ENCODE measurements at places on chromosomes 7 and 10.

DNA sequence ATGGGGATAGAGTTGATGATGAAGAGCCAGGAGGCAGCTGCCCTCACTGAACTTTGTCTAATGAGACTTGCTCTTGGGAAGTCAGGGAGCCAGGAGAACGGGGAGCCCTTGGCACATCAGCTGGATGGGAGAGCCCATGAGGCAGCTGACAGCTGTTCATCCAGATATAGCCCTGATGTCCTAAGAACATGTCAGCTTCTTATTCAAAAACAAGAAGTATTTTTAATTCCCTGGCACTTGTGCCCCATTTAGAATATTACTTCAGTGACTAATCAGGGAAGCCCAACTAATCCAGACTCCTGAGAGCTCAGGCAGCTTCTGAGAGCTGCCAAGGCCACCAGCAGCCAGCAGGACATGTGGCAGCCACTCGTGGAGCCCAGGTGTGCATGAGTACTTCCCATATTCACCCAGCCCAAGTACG lies 363.4 kb downstream of the GRID1 start:
- DNase-seq, result no peak

DNA sequence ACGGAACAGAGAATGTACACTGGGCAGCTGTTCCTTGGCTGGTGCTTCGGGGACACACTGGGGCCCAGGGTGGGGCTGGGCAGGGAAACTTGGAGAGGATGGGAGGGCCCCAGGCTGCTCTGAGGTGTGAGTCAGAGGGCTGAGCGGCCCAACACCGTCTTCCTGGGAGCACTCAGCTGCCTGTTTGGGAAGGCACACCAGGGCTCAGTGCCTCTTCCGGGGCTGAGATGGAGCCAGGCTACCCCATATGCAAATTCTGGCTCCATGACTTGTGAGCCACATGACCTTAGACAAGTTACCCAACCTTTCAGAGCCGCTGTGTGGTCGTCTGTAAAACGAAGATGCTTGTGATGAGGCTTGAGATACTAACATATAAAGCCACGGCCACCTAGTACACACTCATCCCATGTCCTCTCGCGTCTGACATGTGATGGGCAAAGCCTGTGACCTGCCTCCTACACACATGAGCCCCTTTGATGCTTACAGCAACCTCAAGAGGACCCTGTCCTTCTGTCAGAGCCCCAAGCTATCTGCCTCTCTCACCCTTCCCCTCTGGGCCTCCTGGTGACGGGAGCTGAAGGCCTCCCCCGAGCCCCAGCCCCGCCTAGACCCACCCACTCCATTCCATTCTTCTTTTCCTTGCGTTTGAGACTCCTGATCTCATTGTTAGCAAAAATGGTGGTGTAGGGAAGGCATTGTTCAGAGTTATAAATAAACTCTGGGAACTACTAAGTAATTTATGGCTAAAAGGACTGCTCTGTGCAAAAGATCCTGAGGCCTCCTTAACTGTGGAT lies 26.1 kb downstream of the KLRG2 start:
- no peak for DNase-seq

DNA sequence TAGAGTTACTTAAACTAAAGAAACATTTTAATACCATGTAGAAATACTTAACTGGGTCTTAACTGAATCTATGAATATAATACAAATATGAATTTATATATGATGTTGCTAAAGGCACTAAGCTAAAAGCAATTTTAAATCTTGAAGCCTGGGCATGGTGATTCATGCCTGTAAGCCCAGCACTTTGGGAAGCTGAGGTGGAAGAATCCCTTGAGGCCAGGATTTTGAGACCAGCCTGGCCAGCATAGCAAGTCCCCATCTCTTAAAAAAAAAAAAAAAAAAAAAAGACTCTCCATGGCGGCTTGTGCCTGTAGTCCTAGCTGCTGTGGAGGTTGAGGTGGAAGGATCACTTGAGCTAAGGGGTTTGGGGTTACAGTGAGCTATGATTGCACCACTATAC lies 95.3 kb downstream of the CCSER2 start:
- DNase-seq, result no peak

DNA sequence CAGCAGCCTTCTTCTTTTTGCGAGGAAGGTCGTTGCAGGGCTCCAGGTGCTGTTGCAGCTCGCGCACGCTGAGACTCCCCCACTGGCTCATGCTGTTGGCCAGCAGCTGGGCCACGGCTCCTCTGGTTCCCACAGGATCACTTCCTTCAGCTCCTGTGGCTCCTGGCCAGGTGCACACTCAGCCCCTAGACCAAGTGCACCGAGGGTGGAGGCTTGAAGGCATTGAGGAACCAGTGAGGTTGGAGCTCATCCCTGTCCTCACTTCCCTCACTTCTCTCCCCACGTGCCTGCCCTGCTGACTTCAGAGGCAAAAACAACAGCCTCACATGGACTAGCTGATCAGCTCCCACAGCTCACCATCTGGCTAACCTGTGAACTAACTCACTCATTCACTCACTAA lies 46.2 kb upstream of the ADRB1 start:
- no peak for DNase-seq

DNA sequence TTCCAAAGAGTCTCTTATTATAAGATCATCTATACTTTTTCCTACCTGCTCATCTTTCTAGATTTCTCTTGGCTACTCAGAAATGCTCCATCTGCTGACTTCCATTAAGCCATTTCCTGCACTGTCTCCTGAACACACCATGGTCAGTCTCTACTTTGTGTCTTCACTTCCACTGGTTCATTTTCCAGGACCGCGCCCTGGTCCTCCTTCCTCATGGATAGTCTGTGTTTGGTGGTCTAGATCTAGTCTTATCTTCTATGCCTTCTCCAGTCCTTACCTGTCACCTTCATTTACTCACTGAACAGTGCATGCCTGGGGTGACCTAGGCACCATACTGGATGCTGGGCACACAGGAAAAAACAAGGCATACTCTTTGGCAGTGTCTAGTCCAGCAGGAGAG lies 11.8 kb downstream of the INSYN2A start:
- no peak for DNase-seq

All from GM04504 (cell line).